ENCODE measurements at places on chromosomes 11 and 22. TPM values are rescaled to one million over a fixed set of nuclear protein-coding genes. Genes with fewer than 3 reads are reported as not detected.
A peak's percentile ranks its signal among the peaks of the same experiment; 100 is the strongest.

PATE2 gene
- polyA plus RNA-seq: not detected

SELENOH gene
- polyA plus RNA-seq: 156 TPM

GGTLC3 gene
- not detected for polyA plus RNA-seq

C1QTNF6 gene
- polyA plus RNA-seq: 12.1 TPM

RIC3 gene
- 0.23 TPM for polyA plus RNA-seq

SLC6A5 gene
- not detected for polyA plus RNA-seq

DNA sequence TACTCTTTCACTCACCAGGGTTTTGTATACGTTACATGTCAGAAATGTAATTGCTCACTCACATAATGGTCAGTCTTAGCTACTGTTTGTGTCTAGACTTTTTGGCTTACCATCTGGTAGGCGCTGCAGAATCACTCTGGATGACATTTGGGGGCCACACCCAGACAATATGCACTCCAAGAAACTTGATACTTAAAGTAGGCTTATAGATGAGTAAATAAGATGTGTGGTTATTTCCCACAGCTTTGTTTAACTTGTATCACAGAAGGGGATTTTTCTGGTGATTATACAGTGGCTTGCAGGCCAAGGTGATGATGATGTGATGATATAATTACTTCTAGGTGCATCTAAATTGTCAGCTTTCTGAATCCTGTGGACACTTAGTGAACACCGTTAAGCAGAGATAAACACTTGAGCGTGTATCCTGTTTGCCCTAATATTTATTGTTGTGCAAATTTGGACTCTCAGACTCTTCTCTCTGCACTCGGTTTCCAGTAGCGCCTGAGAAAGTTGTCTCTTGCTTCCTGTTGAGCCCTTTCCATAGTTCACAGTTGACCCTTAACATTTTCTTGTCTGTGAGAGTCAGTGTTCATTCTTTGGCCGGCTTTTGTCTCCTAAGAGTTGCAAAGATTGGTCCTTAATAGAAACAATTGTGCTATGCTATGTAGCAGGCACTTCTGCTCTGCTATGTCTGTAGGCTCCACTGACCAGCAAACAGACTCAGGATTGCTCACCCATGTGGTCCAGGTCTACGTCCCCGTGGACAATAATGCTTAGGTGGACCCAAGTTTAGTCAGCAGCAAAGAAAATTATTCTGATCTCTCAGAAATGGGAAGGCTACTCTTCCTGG, 89.3 kb downstream of the PRR5L start:
- H3K36me3 ChIP-seq: no peaks in the 10 kb centered on the region
- H3K4me1 ChIP-seq: no peaks in the 10 kb centered on the region
- H3K4me3 ChIP-seq: no peak overlapping the region

GRCh38 chr22:48507595-48508350, 1319.9 kb downstream of the BRD1 start:
- H3K36me3 ChIP-seq: no peaks in the 10 kb centered on the region
- DNase-seq: no peak
- H3K4me1 ChIP-seq: no peaks in the 10 kb centered on the region
- no peaks in the 10 kb centered on the region for H3K27me3 ChIP-seq
- no peak overlapping the region for H3K4me3 ChIP-seq
- H3K27ac ChIP-seq: no peak overlapping the region

GRCh38 chr22:46848197-46848596, 85.7 kb downstream of the TBC1D22A start:
- H3K27me3 ChIP-seq: no peaks in the 10 kb centered on the region
- DNase-seq: no peak
- no peak overlapping the region for H3K27ac ChIP-seq
- no peaks in the 10 kb centered on the region for H3K36me3 ChIP-seq

- peaks cover 14% of the 10 kb centered on the region for H3K4me1 ChIP-seq
- H3K27me3 ChIP-seq: no peaks in the 10 kb centered on the region
- peak within 1 kb of the TSS; percentile 52 for H3K27ac ChIP-seq
- H3K36me3 ChIP-seq: no peaks in the 10 kb centered on the region
- peak; percentile 95 for DNase-seq
Observed at GRCh38 chr22:42553475-42554361, at the start of gene SERHL2. TSS of gene SERHL2 (plus strand) at chr22:42553956. CDS start at chr22:42554021, 65 bp downstream.

DNA sequence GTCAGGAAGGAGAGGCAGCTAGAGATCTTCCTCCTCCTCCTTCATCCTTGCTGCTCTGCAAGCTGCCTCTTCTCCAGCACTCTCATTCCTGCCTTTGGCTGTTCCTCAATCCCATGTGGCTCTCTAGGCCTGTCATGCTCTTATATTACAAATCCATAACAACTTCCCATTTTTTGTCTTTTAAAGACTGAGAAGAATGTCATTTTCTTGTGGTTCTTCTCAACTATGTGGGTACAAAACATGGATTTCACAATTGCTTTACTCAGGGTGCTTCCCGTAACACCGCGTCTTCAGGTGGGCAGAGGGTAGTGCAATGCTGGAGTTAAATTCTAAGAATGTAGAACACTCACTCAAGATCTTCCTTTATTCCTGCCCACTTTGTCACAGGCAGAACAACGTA, 6.8 kb upstream of the CAT start:
- H3K4me3 ChIP-seq: no peak overlapping the region
- H3K27me3 ChIP-seq: no peaks in the 10 kb centered on the region
- H3K4me1 ChIP-seq: no peaks in the 10 kb centered on the region
- no peak for DNase-seq
- no peaks in the 10 kb centered on the region for H3K36me3 ChIP-seq
- no peak overlapping the region for H3K27ac ChIP-seq

DNA sequence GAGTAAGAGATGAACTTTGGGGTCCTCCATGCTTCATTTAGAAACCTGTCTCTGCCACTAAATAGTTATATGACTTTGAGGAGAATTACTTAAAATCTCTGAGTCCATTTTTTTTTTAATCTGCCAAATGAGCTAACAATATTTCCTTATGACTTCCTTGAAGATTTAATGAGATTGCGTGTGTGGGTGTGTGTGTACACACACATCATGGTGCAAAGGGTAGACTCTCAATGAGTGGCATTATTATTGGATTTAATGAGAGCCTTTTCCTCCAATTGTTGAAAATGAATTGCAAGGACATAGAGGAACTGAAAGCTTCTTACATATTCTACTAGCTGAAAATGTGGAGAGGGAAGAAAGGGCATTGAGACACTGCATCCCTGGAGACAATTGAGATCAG, 573.5 kb upstream of the LUZP2 start:
- H3K27me3 ChIP-seq: no peaks in the 10 kb centered on the region
- H3K36me3 ChIP-seq: no peaks in the 10 kb centered on the region
- no peak overlapping the region for H3K27ac ChIP-seq
- DNase-seq: no peak

GRCh38 chr11:66268952-66269905, 790 bp downstream of the RAB1B start:
- peaks cover 26% of the 10 kb centered on the region for H3K4me1 ChIP-seq
- H3K36me3 ChIP-seq: peaks cover 41% of the 10 kb centered on the region
- peak overlapping the region; percentile 97 for H3K27ac ChIP-seq
- peak overlapping the region; percentile 94 for H3K4me3 ChIP-seq

- H3K36me3 ChIP-seq: no peaks in the 10 kb centered on the region
- H3K4me3 ChIP-seq: peak overlapping the region; percentile 13
- H3K27ac ChIP-seq: no peak overlapping the region
- peaks cover 86% of the 10 kb centered on the region for H3K27me3 ChIP-seq
Observed at GRCh38 chr11:31826536-31827438, 15.7 kb upstream of the PAX6 start.

DNA sequence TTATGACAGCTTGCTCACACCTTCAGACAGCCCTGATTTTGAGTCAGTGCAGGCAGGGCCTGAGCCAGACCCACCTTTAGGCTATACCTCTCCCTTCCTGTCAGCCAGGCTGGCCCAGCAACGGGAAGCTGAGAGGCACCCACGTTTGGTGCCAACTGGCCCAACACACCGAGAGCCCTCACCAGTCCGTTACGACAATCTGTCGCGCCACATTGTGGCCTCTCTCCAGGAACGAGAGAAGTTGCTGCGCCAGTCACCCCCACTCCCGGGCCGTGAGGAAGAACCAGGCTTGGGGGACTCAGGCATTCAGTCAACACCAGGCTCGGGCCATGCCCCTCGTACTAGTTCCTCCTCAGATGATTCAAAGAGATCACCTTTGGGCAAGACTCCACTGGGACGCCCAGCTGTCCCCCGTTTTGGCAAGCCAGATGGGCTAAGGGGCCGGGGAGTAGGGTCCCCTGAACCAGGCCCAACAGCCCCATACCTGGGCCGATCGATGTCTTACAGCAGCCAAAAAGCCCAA, 13.1 kb downstream of the MED19 start:
- H3K36me3 ChIP-seq: peaks cover 42% of the 10 kb centered on the region
- H3K27ac ChIP-seq: no peak overlapping the region
- no peaks in the 10 kb centered on the region for H3K4me1 ChIP-seq
- H3K27me3 ChIP-seq: no peaks in the 10 kb centered on the region

- H3K36me3 ChIP-seq: no peaks in the 10 kb centered on the region
- H3K27ac ChIP-seq: no peak overlapping the region
- no peaks in the 10 kb centered on the region for H3K27me3 ChIP-seq
- H3K4me1 ChIP-seq: peaks cover 13% of the 10 kb centered on the region
Observed at GRCh38 chr22:38413085-38414008, 41.7 kb downstream of the KCNJ4 start.

GRCh38 chr11:33622186-33622585, 78.4 kb downstream of the C11orf91 start:
- no peak overlapping the region for H3K4me3 ChIP-seq
- H3K4me1 ChIP-seq: no peaks in the 10 kb centered on the region
- no peaks in the 10 kb centered on the region for H3K27me3 ChIP-seq
- H3K36me3 ChIP-seq: no peaks in the 10 kb centered on the region
- DNase-seq: no peak

DNA sequence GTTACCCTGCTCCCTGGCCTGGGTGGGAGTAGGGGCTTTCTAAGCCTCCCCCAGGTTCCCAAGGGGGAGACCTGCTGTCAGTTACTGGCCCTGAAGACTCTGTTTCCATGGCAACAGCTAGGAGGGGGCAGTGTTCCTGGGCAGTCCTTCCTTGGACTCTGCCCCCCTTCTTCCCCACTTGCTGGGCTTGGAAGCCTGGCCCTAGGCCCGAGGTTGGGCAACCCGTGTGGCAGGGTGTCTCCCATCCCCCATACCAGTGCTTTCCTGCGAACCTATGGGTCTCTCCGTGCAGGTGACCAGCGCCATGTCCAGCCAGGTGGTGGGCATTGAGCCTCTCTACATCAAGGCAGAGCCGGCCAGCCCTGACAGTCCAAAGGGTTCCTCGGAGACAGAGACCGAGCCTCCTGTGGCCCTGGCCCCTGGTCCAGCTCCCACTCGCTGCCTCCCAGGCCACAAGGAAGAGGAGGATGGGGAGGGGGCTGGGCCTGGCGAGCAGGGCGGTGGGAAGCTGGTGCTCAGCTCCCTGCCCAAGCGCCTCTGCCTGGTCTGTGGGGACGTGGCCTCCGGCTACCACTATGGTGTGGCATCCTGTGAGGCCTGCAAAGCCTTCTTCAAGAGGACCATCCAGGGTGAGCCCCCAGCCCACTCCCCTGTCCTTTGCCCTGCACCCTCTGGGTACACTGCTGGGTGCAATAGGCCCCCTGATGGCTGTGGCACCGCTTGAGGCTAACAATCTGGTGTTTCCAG, 1.7 kb downstream of the ESRRA start:
- peaks cover 23% of the 10 kb centered on the region for H3K4me1 ChIP-seq
- H3K4me3 ChIP-seq: peak overlapping the region; percentile 91
- DNase-seq: peak; percentile 81
- H3K27ac ChIP-seq: peak overlapping the region; percentile 95
- H3K36me3 ChIP-seq: no peaks in the 10 kb centered on the region

DNA sequence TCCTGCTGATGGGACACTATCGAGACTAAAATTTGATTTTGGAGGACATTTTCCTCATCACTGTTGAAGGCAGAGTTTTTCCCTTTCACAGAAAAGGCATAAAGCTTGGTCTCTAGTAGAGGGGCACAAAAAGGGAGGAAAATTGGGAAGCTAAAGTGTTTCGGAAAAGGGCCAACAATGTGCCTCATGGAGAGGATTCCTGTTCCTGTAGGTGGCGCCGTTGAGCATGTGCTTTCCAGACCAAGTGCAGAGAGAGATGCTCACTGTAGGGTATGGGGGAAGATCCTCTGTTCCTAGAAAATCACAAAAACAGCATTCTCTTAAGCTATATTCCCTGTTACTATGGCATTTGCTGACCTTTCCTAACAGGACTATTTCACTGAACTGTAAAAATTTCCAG, 18.4 kb upstream of the OR4C5 start:
- no peak overlapping the region for H3K27ac ChIP-seq
- DNase-seq: no peak
- H3K27me3 ChIP-seq: no peaks in the 10 kb centered on the region
- no peak overlapping the region for H3K4me3 ChIP-seq

DNA sequence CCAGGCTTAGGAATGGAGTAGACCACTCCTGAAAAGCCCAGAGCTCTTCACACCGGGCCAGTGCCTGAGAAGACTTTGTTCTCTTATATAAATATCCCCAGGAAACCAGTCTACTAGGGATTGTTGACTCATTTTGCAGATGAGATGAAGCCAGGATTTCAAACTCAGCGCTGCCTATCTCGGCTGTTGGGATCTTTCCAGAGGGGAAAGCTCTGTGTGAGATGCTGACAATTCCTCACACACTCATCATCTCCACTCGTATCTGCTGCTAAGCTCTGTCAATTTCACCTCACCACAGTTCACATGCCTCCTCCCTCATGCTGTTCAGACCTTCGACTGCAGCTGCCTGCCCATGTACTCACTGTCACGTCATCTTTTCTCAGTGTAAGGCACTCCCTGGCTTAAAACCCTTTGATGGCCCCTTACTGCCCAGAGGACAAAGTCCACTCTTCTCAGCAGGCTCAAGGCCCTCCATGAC, 12.5 kb downstream of the USH1C start:
- no peak overlapping the region for H3K27ac ChIP-seq
- no peak for DNase-seq
- no peak overlapping the region for H3K4me3 ChIP-seq
- H3K27me3 ChIP-seq: no peaks in the 10 kb centered on the region

GRCh38 chr11:45892856-45893255, 7.4 kb downstream of the MAPK8IP1 start:
- H3K4me3 ChIP-seq: no peak overlapping the region

DNA sequence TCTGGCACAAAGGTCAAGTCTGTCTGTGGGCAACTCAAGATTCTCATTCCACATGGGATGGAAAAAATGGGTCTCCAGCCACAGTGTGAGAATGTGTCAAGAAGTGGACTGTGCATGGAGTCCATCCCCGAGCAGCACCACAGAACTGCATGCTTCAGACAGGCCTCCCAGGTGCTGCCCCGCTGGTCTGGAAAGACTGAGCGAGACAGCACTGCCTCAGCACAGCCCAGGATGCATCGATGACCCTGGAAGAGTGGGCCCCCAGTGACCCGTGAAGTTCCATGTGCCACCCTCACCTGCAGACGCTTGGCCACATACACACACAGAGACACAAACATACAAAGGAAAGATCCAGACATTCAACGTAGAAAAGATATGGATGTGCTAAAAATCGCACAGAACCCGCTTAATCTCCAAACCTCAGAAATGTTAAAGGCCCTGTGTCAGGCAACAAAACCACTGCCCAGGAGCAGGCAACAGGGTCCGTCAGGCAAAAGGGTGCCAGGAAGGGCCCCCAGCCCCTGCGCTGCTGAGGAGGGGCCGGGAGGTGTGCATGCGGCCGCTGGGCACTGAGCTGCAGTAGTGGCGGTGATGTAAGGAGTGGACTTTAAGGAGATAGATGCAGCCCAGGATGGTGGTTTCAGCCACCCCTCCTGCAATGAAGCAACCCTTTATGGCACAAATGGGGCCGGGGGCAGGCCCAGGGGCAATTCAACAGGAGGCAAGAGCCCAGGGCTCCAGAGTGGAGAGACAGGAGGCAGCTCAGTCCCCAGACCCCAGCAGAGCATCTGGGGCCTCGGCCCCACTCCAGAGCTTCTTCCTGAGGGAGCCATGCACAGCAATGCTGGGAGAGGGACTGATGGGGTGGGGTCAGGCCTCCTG, 84.7 kb downstream of the DGCR2 start:
- no peak overlapping the region for H3K27ac ChIP-seq
- no peaks in the 10 kb centered on the region for H3K4me1 ChIP-seq
- no peaks in the 10 kb centered on the region for H3K27me3 ChIP-seq
- no peak overlapping the region for H3K4me3 ChIP-seq
- H3K36me3 ChIP-seq: peaks cover 26% of the 10 kb centered on the region
- peak; percentile 51 for DNase-seq
